ENCODE measurements at places on chromosomes 3 and 15.

DNA sequence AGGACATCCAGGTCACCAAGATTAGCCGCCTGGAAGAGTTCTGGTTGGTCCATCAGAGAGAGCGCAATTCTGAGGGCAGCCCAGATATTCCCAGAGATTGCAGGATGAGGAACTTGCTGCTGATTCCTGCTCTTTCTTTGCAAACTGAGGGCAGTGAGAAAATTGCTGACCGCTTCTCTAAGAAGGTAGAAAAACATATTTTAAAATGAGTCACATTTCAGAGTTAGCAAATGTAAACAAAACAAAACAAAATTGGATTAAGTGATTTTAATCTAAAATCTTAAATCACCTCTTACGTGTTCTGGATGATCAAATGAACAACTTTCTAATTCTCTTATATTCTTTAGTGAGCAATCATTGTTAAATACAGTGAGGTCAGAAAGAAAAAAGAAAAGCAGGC lies 149.0 kb downstream of the USP13 start:
- DNase-seq, result no peak

- DNase-seq, result no peak
Measured at GRCh38 chr15:45664451-45664850, 29.6 kb downstream of the SQOR start.

- no peak for DNase-seq
Measured at GRCh38 chr3:37812499-37812896, 49.2 kb upstream of the CTDSPL start.

DNA sequence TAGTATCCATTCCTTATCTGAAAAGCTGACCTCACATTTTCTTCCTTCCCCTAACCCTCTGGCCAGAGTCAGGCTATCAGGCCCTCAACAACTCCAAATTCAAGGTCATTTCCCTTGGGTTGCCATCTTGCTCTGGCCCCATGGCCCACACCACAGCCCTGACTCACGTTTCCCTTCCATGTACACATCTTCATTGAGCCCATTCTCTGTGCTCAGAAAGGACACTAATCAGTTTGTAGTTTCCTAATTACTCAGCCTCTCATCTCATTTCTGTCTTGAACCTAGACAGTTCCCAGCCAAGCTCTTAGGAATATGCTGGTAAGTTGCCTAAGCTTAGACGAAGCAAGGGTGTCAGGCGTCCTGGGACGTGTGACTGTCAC lies 14.9 kb downstream of the TGM5 start:
- no peak for DNase-seq

- no peak for DNase-seq
Measured at GRCh38 chr3:171336406-171336805, 123.8 kb downstream of the TNIK start.

DNA sequence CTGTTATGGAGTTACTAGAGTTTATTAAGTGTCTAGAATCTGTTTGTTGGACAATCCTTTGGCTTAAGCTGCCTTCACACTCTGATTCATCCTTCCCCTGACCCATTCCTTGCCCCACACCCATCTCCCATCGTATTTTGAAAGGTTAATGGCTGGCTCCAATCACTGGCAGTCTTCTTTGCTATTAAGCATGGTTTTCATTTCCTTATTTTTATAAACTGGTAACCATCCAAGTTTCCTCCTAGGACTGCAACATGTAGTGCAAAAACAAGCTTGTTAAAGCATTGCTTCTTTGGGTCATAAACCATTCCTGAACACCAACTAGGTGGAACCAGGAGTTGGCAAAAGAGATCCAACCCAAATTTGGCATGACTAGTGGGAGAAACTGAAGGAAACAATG lies 148.4 kb downstream of the DTWD1 start:
- DNase-seq, result peak; percentile 10

DNA sequence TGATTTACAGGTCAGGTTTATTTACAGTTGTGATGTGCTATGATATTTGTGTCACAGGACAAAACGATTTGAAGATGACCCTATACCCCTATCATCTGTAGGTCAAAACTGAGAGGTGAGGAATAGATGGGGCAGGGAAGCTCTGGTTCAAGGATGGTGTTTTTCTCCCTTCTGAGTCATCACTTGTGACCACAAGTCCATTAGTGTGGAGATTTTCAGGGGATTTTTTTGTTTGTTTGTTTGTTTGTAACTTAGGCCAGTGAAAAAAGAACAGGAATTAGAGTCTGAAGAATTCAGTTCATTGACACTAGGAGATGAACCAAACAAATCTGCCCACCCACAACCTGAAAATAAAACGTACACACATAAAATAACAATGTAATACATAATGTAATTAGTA lies 62.7 kb upstream of the FAM98B start:
- DNase-seq, result no peak

DNA sequence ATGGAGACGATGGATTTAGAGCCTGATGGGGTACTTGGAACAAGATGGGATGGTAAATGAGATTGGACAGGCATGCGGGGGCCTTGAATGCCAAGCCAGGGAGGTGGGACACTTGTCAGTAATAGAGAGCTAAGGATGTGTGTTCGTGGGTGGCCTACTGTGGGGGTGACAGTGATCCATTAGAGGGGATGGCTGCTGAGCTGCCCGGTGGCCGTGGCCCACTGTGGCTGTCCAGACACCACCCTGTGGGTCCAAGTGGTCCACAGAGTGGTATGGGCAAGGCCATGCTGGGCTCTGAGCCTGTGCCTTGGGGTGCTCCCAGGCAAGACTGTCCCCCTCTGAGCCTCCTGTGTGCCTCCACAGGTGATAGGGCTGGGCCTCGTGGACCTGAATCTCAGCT lies 17.5 kb downstream of the CAND2 start:
- no peak for DNase-seq

- no peak for DNase-seq
Measured at GRCh38 chr15:51094606-51095569, at the start of gene TNFAIP8L3. Gene TNFAIP8L3, minus strand, starts transcription at chr15:51094906. Its CDS starts 311 bp downstream, at chr15:51094595.

DNA sequence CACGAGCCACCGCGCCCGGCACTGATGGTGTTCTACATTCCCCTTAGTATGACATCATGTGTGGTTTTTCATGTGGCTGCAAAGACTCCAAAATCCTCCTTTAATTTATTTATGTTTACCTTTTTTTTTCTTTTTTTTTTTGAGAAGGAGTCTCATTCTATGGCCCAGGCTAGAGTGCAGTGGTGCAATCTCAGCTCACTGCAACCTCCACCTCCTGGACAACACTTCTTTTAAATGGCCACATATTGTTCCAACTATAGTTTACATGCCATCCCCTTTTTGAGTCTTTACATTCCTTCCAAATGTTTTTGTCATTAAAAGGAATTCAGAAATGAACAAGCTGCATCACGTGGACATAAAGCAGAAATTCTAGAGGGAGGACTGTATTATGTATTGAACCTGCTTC lies 10.3 kb upstream of the CDV3 start:
- no peak for DNase-seq

- no peak for DNase-seq
Measured at GRCh38 chr3:127709320-127710060, 36.7 kb downstream of the ABTB1 start.

GRCh38 chr15:58958811-58959210 lies 25.3 kb upstream of the SLTM start:
- DNase-seq, result no peak

- no peak for DNase-seq
Measured at GRCh38 chr15:25403771-25404170, 35.1 kb downstream of the UBE3A start.

GRCh38 chr3:154223519-154223918 lies 100.8 kb downstream of the DHX36 start:
- DNase-seq, result no peak

GRCh38 chr3:11592445-11593298 lies 51.0 kb downstream of the VGLL4 start:
- DNase-seq, result no peak

DNA sequence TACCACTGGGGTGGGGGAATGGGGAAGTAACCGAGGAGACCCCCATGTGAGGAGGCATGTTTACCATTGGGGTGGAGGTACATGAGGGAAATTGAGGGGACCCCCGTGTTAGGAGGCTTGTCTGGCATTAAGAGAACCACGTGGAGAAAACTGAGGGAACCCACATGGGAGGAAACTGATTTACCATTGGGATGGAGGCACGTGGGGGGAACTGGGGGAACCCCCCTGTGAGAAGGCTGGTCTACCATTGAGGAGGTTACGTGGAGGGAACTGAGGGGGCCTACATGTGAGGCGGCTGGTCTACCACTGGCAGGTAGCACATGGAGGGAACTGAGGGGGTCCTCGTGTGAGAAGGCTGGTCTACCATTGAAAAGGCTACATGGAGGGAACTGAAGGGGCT lies 159.4 kb downstream of the FBLN2 start:
- DNase-seq, result no peak

DNA sequence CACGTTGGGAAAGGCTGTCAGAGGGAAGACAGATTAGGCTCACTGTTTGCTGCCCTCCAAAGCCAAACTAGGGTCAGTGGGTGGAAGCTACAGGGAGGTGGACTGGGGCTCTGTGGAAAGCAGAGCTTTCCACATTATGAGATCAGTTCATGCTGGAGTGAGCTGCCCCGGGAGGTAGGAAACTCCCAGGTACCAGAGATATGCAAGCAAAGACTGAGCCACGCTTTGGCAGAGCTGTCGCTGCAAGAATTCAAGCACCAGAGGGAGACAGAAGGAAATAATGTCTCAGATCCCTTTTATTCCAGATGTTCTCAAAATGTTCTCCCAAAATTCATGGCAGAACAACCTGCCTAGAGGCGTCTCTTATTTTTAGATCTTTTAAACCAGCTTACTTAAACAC lies 286.6 kb downstream of the WDR72 start:
- DNase-seq, result no peak

GRCh38 chr3:63795438-63795837 lies 23.7 kb upstream of the C3orf49 start:
- DNase-seq, result no peak

- no peak for DNase-seq
Measured at GRCh38 chr3:146817704-146818103, 212.6 kb upstream of the PLSCR5 start.

- DNase-seq, result no peak
Measured at GRCh38 chr3:22013641-22014040, 262.6 kb upstream of the ZNF385D start.

- DNase-seq, result no peak
Measured at GRCh38 chr3:172859041-172859440, 108.5 kb downstream of the ECT2 start.

DNA sequence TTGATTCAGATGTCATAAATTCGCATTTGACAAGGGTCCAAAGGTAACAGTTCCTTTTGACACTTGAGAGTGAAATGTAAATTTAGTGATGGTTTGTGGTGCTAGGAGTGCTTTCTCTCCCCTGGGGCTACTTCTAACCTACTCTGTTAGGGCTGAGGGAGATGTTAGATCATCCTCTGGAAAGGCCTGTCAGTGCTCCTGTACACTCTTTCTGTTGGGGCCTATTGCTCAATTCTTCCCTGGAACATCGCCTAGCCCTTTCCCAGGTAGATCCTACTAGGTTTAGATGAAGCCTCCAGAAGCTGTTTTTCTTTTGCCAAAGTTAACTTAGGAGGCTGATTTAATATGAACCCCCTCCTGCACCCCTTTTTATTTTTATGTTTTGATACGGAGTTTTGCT lies 1.4 kb downstream of the PCCB start:
- no peak for DNase-seq

GRCh38 chr15:89494031-89494430 lies 2.4 kb downstream of the RHCG start:
- DNase-seq, result no peak

GRCh38 chr15:69496001-69496400 lies 43.4 kb downstream of the RPLP1 start:
- no peak for DNase-seq

GRCh38 chr3:132499071-132499470 lies 81.8 kb downstream of the DNAJC13 start:
- no peak for DNase-seq

- DNase-seq, result no peak
Measured at GRCh38 chr3:72145506-72146380, 360.8 kb upstream of the PROK2 start.

DNA sequence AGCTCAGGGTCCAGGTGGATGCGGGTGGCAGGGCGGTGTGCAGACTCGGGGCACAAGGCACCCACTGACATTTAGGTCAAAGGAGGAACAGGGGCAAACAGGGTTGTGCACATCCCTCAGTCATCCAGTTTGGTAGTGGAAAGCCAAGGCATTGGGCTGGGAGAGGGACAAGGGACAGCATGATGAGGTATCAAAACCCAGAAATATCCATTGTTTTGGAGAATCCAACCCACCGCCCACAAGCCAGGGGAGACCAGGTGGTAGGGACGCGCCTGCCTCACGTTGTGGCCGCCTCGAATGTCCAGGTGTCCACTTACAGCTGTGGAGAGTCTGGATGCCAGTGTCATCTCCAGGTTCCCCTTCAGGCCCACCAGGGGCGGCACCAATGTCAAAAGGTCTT lies 33.3 kb downstream of the SLC41A3 start:
- no peak for DNase-seq

DNA sequence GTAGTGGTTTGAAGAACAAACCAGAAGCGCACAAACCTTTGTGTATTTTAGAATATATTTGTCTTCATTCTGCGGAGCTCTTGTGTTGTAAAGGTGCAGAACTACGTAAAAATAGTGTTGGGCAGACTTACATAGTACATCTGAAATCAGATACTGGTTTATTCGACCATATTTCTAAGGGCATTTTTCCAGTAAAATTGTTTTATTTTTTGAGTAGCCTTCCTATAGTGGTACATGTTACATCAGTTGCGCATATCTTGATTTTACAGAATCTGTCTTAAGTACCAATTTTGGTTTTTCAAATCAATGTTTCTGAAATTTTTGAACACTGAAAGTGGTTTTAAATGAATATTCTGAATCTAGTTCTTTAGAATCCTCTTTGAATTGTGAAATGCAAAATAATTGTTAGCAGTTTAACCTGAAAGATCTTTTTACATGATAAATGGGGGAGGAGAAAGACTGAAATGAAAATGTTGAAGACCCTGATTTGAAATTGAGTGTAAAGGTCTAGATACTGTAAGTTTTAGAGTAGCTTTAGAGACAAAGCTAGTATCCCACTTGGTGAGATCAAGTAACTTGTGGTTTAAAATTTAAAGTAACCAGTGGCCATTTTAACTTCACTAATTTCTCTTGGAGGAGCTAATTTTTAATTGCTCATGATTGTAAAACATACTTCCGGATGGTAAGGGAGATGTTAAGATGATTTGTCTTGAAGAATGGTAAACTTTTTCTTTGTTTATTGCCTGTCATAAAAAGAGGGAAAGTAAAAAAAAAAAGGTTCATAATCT lies 15.5 kb upstream of the CHD2 start:
- no peak for DNase-seq

DNA sequence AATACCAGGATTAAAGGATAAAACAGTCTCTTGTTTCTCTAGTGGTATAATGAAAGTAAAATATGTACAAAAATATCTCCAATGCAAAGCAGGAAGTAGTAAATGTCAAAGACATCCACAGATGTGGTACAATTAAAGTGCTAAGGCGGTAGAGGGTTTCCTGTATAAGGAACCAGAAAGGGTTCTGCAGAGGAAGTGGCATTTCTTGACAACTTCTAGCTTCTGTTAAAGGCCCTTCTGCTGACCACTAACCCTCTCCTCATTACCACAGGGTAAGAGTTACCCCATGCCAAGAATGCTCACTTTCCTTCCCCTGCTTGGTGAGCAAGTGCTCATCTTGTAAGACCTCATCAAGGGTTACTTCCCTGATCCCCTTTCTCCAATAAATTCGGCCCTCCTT lies 883.6 kb upstream of the NR2F2 start:
- no peak for DNase-seq

- DNase-seq, result no peak
Measured at GRCh38 chr3:132265488-132265887, 51.7 kb upstream of the ACP3 start.
